8988T (cell line): ENCODE measurements at places on chromosomes 11 and 22.

DNA sequence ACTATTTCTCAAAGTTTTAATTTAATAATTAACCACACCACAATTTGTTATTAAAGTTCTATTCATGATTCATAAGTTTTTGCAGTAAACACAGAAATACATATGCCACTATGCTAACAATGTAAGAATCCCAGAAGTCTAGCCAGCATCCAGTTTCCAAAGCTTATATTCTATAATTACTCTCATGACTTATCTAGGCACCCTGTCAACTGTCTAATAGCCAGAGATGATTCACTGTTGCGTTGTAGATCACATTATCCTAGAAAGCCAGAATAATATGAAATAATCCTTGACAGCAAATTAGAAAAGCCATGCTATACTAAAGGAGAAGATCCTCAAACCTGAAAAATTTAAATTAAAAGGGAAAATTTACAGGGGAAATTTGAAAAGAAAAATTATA, 141.0 kb downstream of the SOX6 start:
- no peak for DNase-seq

- no peak for DNase-seq
Measured at GRCh38 chr22:37060801-37061610, 9.5 kb downstream of the KCTD17 start.

- no peak for DNase-seq
Measured at GRCh38 chr11:45609902-45610301, 55.5 kb downstream of the CHST1 start.

- DNase-seq: no peak
Measured at GRCh38 chr22:45198463-45198795, 34.7 kb downstream of the NUP50 start.

- DNase-seq: no peak
Measured at GRCh38 chr11:64877390-64878222, 815 bp downstream of the EHD1 start.

- DNase-seq: peak; percentile 33
Measured at GRCh38 chr11:124633355-124633754, 10.7 kb downstream of the TBRG1 start.
